Stimulated activated CD4-positive, alpha-beta T cell treated with anti-CD3 and anti-CD28 coated beads, Interleukin-1b, Interleukin-23, amount 100 ng/mL, for 48 hours (primary cell): ENCODE measurements at places on chromosomes 11 and 22.

GRCh38 chr11:10538924-10539323, 2.1 kb downstream of the RNF141 start:
- no peak for DNase-seq

GRCh38 chr11:42422090-42422489, 889.7 kb upstream of the API5 start:
- no peak for DNase-seq

DNA sequence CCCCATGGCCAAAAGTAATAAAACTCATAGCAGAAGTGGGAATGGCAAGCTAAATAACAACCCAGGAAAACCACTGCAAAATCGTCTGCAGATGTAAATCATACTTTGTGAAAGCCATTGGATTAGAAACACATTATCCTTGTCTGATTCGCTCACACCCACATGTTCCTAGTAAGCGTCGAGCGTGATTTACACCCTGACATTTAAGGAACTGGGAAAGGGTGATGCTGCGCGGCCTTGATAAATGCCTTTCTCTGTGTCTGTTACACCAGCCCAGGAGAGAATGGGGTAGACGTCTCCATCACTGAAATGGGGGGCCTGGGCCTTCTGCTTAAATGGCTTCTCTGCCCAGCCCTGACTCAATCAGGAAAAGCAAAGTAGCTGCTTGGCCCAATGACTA, 162.7 kb downstream of the NTM start:
- DNase-seq = no peak

- DNase-seq = peak; percentile 67
Measured at GRCh38 chr11:1889224-1889930, 2.3 kb downstream of the PRR33 start.

DNA sequence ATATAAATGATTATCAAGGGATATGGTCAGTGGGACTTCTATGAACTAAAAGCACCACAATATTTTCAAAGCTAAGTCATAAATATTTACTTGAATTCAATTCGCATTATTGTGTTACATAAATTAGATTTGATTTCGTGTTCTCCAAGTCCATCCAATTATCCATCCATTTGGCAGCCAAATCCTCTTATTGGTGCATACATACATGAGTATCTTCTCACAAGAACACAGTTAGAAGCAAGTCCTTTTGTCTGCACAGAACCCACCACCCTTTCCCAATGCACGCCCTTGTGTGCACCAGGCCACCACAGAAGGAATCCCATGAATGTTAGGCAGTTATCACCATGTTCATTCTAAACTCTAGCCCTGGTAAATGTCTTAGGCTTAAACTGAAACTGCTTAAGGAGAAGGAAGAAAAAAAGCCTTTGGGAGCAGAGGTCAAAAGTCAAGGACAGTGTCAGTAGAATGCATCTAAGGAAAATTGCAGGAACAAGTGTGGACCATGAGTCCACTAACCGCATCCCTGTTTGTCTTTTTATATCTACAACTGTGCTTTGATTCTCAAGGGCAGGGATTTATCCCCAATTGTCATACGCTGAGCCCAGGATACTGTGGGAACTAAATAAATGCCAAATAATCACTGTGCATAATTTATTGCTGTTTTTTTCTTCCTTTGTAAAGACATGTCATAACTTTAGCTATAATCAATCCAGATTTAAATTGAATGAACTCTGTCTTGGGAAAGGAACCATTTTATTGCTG, 108.2 kb upstream of the DDI1 start:
- DNase-seq = no peak

DNA sequence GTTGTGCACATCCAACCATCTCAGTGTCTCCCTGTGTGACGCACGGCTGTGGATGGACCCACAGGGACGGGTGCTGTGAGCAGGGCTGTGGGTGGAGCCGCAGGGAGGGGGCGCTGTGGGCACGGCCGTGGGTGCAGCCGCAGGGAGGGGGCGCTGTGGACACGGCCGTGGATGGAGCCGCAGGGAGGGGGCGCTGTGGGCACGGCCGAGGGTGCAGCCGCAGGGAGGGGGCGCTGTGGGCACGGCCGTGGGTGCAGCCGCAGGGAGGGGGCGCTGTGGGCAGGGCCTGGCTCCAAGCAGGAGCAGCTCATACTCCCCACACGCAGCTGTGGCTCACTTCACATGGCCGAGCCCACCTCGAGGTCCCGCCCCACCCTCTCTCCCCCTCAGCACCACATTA, 6.0 kb upstream of the MAPK11 start:
- peak; percentile 65 for DNase-seq

GRCh38 chr11:64667154-64667745, 55.7 kb downstream of the NRXN2 start:
- no peak for DNase-seq

- DNase-seq = no peak
Measured at GRCh38 chr11:35412285-35412684, 7.1 kb downstream of the SLC1A2 start.

GRCh38 chr11:43871051-43871450, 9.6 kb upstream of the ALKBH3 start:
- no peak for DNase-seq

DNA sequence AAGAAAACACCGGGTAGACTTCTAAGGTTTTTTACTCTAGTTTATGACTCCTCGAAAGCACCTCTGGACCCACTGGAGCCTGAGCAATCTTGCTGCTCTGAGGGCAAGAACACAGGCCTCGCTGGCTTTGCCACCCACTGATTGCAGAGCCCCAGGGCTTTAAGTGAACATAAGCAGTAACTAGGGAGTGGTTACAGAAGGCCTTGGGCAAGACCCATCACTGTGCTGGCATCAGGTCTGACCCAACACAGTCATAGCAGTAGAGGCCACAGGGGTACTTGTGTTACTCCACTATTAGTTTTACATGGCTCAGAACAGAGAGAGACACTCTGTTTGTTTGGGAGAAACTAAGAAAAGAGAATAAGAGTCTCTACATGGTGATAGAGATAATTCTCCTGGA, 684.5 kb downstream of the FAM181B start:
- no peak for DNase-seq

GRCh38 chr11:81725701-81726100, 1008.0 kb downstream of the FAM181B start:
- DNase-seq = no peak

- DNase-seq = no peak
Measured at GRCh38 chr11:9708544-9708943, 44.7 kb downstream of the SWAP70 start.

DNA sequence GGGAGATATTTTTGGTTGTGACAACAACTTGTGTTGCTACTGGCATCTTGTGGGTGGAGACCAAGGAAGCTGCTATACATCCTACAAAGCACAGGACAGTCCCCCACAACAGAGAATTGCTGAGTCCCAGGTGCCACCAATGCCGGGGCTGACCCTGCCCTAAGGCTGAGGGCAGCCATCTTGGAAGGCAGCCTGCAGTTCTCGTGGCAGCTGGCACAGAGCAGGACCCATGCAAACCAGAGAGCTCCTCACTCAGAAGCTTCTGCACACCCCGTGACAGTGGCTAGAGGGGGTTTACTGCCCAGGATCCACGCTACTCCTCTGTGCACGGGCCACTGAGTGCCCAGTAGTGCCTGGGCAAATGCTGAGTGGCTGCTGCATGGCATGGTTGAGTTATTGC, 143.4 kb downstream of the CTTN start:
- no peak for DNase-seq

- DNase-seq = no peak
Measured at GRCh38 chr22:38735465-38736256, 20.1 kb downstream of the SUN2 start.

DNA sequence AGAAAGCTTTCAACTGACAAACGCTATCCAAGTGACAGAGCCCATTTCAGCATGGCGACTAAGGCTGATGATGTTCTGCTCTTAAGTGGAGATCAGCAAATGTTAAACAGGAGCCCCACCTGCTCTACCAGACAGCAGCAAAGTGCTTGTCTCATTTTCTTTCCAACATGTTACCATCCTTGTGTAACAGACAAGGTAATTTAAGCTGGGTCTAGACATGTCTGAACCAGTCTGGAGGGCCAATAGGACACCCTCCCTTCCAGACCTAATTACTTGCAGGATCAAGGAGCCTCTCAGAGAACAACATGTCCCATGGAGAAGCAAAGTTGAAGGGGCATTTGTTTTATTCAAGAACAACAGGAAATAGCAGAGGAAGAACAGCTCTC, 3.9 kb upstream of the LMO2 start:
- DNase-seq = no peak

DNA sequence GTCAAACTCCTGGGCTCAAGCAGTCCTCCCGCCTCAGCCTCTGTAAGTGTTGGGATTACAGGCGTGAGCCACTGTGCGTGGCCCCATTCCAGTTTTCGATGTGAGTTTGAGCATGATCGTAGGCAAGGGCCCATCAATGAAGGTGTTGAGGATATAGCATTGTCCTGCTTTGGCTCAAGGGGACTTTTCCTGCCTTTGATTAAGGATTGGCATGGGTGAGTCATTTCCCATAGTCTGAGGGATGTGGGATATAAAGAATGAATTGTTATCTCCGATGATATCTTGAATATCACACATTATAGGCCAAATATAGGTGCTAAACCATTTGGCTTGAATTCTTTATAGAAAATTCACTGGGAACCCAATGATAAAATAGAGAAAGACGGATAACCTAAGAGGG, 30.4 kb downstream of the STIM1 start:
- no peak for DNase-seq

DNA sequence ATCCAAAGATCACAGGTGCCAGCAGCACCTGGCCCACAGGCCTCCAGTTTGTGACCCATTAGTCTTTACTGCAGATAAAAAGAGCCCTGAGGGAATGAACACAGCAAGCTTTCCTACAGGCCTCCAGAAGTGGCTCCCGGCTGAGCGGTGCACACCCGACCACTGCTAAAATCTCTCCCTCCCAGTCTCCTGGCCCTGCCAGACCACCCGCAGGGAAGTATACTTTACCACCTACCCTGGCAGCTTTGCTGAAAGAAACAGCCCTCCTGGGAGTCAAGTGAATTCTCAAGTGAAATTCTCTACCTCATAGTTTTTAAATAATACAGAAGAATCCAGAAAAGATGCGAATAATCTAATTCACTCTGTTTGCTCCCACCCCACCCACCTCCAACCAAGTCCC, 15.4 kb upstream of the MTNR1B start:
- no peak for DNase-seq

DNA sequence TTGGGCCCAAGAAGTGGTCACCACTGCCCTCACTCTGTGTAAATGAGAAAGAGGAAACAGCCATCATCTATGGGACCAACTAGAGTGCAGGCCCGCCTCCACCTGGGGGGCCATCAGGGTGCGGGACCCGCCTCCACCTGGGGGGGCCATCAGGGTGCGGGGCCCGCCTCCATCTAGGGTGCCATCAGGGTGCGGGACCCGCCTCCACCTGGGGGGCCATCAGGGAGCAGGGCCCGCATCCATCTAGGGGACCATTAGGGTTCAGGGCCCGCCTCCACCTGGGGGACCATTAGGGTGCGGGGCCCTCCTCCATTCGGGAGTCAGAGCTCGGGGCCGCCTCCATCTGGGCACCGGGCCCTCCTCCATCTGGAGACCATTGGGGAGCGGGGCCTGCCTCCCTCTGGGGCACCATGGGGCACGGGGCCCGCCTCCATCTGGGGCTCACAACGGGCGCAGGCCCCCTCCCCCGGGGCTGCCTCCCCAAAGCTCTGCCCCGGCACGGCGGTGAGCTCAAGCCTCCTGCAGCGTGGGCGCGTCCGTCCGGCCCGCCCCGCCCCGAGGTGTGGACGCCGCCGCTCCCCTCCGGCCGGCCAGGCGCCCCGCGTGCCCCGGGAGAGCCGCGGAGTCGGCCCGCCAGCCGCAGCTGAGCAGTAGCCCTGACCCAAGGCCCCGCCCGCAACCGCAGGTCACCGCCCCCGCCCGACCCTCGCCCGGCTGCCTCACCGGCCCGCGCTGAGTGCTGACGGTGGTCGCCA, 512 bp downstream of the TOLLIP start:
- no peak for DNase-seq

- DNase-seq = no peak
Measured at GRCh38 chr11:32597921-32598320, 14.3 kb downstream of the EIF3M start.

GRCh38 chr22:33321466-33321865, 263.3 kb upstream of the SYN3 start:
- no peak for DNase-seq

DNA sequence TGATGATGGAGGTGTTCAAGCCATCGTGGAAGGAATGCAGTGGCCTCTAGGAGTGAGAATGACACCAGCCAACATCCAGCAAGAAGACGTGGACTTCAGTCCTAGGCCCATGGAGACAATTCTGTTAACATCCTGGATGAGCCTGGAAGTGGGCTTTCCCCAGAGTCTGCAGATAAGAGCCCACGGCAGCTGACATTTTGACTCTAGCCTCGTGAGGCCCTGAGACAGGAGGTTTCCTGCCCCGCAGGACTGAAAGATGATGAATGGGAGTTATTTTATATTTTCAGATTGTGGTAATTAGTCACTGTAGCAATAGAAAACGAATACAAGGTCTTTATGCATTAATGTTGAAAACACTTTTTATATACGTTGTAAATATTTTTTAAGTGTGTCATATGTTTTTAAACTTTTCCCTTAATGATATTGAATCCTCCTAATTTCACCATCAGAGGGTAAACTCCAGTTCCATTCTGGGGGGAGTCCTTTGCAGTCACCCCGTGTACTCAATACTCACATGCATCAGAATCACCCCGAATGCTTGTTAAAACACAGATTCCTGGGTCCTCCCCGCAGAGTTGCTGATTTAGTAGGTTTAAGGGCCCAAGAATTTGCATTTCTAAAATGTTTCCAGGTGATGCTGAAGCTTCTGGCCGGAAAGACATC, 570 bp upstream of the TPCN2 start:
- DNase-seq = no peak

DNA sequence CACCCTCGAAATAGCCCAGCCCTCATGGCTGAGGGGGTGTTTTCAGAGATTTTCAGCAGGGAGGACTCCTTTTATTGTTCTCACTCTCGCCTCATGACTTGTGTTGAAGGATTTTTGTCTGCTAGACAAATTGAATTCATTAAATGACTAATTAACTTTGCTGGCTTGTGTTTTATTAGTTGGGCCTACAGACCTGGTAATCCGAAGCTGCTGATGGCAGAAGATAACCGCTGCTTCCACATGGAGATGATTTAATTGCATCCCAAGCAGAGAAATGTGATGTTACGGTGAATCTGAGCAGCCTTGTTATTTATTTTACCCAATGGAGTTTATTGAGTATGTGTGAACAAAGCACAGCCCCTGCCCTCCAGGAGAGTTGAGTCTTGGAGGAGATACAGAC, 40.5 kb upstream of the CDON start:
- no peak for DNase-seq

DNA sequence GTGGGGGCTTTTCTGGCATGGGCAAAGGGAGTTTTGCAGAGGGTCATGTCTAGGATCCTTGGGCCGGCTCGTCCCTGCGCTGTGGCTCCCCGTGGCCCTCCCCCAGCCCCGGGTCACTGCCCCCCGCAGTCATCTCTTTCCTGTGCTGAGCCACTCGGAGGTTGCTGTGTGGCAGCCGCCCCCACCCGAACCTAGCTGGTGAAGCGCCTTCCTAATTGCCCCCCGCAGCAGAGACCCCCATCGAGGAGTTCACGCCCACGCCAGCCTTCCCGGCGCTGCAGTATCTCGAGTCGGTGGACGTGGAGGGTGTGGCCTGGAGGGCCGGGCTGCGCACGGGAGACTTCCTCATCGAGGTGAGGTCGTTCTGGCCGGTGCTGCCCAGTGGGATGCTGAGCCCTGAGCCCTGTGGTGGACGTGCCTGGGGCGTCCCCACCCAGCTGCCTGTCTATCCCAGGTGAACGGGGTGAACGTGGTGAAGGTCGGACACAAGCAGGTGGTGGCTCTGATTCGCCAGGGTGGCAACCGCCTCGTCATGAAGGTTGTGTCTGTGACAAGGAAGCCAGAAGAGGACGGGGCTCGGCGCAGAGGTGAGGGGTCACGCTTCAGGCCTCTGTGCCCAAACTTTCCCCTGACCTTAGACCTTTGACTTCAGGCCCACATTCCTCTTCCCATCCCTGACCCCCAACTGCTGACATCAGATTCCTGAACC, 32.0 kb downstream of the SHANK3 start:
- no peak for DNase-seq
